ENCODE measurements at places on chromosomes 7 and 10.

GRCh38 chr10:60707841-60708240 lies 70.4 kb upstream of the CDK1 start:
- DNase-seq = no peak
- H3K36me3 ChIP-seq = no peaks in the 10 kb centered on the region
- no peak overlapping the region for H3K4me3 ChIP-seq
- no peaks in the 10 kb centered on the region for H3K27me3 ChIP-seq
- H3K27ac ChIP-seq = no peak overlapping the region

- H3K4me1 ChIP-seq = no peaks in the 10 kb centered on the region
- DNase-seq = no peak
- no peak overlapping the region for H3K27ac ChIP-seq
Observed at GRCh38 chr7:45066409-45066808, 22.4 kb downstream of the NACAD start.

DNA sequence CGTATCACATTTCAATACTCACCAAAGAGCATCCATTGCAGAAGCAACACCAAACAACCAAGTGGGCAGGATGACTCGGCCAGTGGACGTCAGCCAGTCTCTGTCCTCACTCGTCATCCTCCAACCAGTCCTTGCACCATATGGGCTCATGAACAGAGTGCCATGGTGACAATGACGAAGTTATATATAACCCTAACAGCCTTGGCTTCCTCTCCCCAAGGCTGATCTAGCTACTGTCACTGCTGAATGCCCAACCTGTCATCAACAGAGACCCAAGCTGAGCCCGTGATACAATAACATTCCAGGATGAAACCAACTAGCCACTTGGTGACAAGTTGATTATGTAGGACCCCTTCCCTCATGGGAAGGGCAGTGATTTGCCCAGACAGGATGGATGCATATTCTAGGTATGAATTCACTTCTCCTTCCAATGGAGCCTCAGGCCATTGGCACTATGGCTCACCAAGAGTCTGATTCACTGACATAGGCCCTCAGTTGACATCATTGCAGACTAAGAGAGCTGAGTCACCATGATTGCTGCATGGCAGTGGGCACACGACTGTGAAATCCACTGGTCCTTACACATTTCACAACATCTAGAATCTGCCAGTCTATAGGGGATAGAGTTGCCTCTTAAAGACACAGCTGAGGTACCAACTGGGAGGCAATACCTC lies 26.3 kb upstream of the PPIF start:
- H3K4me1 ChIP-seq = no peaks in the 10 kb centered on the region
- H3K4me3 ChIP-seq = no peak overlapping the region
- H3K27ac ChIP-seq = no peak overlapping the region
- H3K36me3 ChIP-seq = no peaks in the 10 kb centered on the region
- no peaks in the 10 kb centered on the region for H3K27me3 ChIP-seq
- peak; percentile 26 for DNase-seq

- no peaks in the 10 kb centered on the region for H3K27me3 ChIP-seq
- no peak overlapping the region for H3K27ac ChIP-seq
- DNase-seq = no peak
- H3K36me3 ChIP-seq = no peaks in the 10 kb centered on the region
- no peak overlapping the region for H3K4me3 ChIP-seq
Observed at GRCh38 chr10:28674782-28675181, 2.5 kb upstream of the BAMBI start.

DNA sequence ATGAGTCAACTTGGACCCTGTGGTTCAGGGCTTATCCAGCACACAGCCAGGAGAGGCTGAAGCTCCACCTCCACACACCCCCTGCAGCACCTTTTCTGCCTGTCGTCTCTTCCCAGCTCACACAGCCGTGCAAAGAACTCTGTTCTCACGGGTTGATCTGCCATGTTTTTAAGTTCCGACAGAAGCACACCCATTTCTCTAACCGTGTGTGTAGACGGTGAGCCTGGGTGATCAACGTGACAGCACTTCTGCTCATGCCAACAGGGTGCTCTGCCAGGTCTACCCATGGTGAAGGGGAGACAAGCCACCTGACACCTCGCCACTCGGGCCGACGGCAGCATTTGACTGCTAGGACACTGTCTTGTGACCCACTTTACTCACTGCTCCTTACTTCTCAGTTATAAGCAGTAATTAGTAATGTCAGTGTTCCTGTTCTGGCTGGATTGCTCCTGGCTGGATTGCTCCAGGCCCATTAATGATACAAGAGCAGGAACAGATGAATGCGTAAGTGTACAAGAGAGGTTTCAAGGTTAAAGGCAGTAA lies 90.5 kb downstream of the RNF216 start:
- no peaks in the 10 kb centered on the region for H3K27me3 ChIP-seq
- H3K27ac ChIP-seq = peak overlapping the region; percentile 28
- no peak overlapping the region for H3K4me3 ChIP-seq

DNA sequence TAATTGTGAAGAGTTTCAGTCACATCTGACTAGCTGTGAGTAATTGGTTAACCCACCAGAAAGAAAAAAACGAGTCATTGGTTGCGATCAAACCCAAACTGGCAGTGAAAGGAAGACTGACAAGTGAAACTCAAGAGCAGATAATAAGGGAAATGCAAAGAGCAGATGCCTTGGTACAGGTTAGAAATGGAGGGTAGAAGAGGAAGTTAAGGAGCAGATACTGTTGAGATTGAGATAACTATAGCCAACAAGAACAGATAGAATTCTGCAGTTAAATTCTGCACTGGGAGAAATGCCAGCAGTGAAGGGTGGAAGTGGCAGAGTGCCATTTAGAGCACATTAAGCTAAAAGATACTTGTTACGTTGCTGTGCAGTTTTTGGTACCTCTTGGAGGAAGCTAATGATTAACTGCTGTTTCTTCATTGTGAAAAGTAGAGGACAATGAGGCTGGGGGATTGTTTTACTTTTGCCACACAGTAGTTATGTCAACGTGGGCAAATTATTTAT lies 65.8 kb downstream of the CDK13 start:
- H3K27me3 ChIP-seq = no peaks in the 10 kb centered on the region
- DNase-seq = no peak
- H3K4me1 ChIP-seq = peaks cover 11% of the 10 kb centered on the region
- H3K4me3 ChIP-seq = no peak overlapping the region
- H3K36me3 ChIP-seq = no peaks in the 10 kb centered on the region

DNA sequence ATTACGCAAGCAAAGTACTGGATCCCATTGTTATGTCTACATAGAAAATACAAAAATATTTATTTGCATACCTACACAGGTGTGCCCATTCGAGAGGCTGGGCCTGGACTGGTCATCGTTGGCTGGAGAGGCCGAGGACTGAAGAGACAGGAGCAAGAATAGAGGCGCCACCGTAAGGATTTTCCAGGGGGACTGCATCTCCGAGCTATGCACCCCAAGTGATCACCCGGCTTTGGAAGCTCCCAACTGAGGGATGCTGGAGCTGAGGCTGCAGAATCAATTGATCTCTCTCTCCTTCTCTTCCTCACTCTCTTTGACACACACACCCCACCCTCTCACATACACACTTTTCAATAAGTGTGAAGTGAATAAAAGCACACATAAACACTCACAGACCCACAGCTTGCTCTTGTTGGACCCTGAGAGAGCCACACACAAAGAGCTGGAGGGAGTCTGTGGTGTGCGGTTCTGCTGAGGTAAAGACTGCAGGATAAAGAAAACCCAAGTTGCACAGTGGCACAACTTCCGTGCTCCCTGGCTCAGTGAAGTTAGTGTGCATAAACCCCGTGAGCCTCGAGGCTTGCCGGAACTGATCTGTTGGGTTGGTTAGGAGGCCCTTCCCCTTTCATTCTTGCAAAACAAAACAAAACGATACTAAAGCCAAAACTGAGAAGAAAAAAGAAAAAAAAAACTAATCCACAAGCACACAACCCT lies at the start of gene AOAH:
Gene AOAH, minus strand, starts transcription at position 544 of the 714 bp plus-strand sequence. Its CDS starts 346 bp downstream, at position 198.
- no peaks in the 10 kb centered on the region for H3K4me1 ChIP-seq
- no peaks in the 10 kb centered on the region for H3K36me3 ChIP-seq
- H3K27me3 ChIP-seq = no peaks in the 10 kb centered on the region
- H3K27ac ChIP-seq = peak within 1 kb of the TSS; percentile 2

DNA sequence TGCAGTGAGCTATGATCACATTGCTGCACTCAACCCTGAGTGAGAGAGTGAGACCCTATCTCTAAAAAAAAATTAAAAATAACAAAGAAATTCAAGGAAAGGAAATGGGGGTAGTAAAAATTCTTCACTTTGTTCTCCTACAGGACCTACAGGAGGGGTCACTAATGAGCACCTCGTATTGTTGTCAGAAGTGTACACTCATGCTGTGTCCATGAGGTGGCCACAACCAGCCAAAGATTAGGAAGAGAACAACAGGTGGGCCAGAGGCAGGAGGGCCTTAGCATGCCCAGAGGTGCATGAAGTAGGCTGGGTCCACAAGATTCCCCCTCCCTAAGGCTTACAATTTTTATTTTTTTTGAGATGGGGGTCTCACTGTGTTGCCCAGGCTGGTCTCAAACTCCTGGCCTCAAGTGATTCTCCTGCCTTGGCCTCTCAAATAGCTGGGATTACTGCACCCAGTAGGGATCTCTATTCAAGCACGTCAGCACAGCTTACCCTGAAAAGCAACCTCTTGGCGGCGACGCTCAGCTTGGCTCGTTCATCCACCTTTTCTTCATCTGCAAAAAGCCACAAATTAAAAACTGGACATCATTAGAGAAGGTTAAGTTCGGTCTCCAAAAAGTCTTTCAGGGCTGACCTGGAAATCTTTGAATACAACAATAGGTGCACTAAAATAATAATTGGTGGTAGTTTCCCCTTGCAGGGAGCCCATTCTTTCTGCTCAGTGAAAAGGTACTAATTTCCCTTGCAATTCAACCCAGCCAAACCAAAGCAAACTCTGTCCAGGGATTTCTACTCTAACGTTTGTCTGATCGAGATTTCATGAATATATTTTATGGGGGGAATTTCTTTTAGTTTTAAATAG lies 104.4 kb downstream of the SVIL start:
- peak overlapping the region; percentile 7 for H3K27ac ChIP-seq
- peaks cover 29% of the 10 kb centered on the region for H3K4me1 ChIP-seq
- no peak for DNase-seq
- H3K36me3 ChIP-seq = peaks cover 70% of the 10 kb centered on the region

- no peak overlapping the region for H3K27ac ChIP-seq
- no peaks in the 10 kb centered on the region for H3K4me1 ChIP-seq
- DNase-seq = no peak
- no peak overlapping the region for H3K4me3 ChIP-seq
- no peaks in the 10 kb centered on the region for H3K36me3 ChIP-seq
Observed at GRCh38 chr10:94644352-94644751, 39.2 kb upstream of the CYP2C18 start.

- peak overlapping the region; percentile 34 for H3K27ac ChIP-seq
- DNase-seq = no peak
- H3K27me3 ChIP-seq = no peaks in the 10 kb centered on the region
- no peak overlapping the region for H3K4me3 ChIP-seq
Observed at GRCh38 chr7:75649462-75649861, 89.3 kb downstream of the HIP1 start.

GRCh38 chr7:80106498-80107113 lies 28.0 kb upstream of the GNAI1 start:
- no peak overlapping the region for H3K4me3 ChIP-seq
- no peaks in the 10 kb centered on the region for H3K36me3 ChIP-seq
- H3K27me3 ChIP-seq = no peaks in the 10 kb centered on the region
- DNase-seq = no peak
- no peak overlapping the region for H3K27ac ChIP-seq

GRCh38 chr7:105101864-105102263 lies 87.9 kb downstream of the KMT2E start:
- H3K27ac ChIP-seq = no peak overlapping the region
- peaks cover 29% of the 10 kb centered on the region for H3K4me1 ChIP-seq
- no peak for DNase-seq
- H3K4me3 ChIP-seq = no peak overlapping the region

GRCh38 chr7:41130561-41131236 lies 572.2 kb downstream of the INHBA start:
- H3K4me1 ChIP-seq = no peaks in the 10 kb centered on the region
- H3K27me3 ChIP-seq = no peaks in the 10 kb centered on the region
- no peak overlapping the region for H3K4me3 ChIP-seq
- DNase-seq = no peak
- H3K27ac ChIP-seq = no peak overlapping the region
- no peaks in the 10 kb centered on the region for H3K36me3 ChIP-seq

GRCh38 chr10:44989597-44990301 lies 11.0 kb upstream of the ZNF22 start:
- no peak overlapping the region for H3K4me3 ChIP-seq
- peak overlapping the region; percentile 50 for H3K27ac ChIP-seq
- peaks cover 77% of the 10 kb centered on the region for H3K4me1 ChIP-seq
- no peak for DNase-seq

GRCh38 chr7:12970626-12971025 lies 283.2 kb downstream of the ARL4A start:
- no peak overlapping the region for H3K4me3 ChIP-seq
- H3K4me1 ChIP-seq = no peaks in the 10 kb centered on the region
- H3K36me3 ChIP-seq = no peaks in the 10 kb centered on the region
